ENCODE measurements at places on chromosomes 7 and 10. TPM values are rescaled to one million over a fixed set of nuclear protein-coding genes. Genes with fewer than 3 reads are reported as not detected.

The SOSTDC1 gene
- total RNA-seq = not detected

The PNLIPRP1 gene
- total RNA-seq = not detected

The PKD1L1 gene
- total RNA-seq = 0.22 TPM

The TFPI2 gene
- 255 TPM for total RNA-seq

The SPACDR gene
- 0.86 TPM for total RNA-seq

The PNLIP gene
- total RNA-seq = not detected

The VGF gene
- 22.7 TPM for total RNA-seq

The PEX1 gene
- 5.2 TPM for total RNA-seq

The RBP4 gene
- 9.3 TPM for total RNA-seq

The SNCG gene
- 12.7 TPM for total RNA-seq

The RARRES2 gene
- not detected for total RNA-seq

The ENO4 gene
- total RNA-seq = 0.19 TPM

The SGCE gene
- total RNA-seq = 50.4 TPM

The INPP5A gene
- 17.3 TPM for total RNA-seq

The SLC39A12 gene
- not detected for total RNA-seq

The PDE6C gene
- not detected for total RNA-seq

The ZNF518A gene
- 7.5 TPM for total RNA-seq

The MCM10 gene
- 22.9 TPM for total RNA-seq

The PPP2R2D gene
- 26.3 TPM for total RNA-seq

The TRIM56 gene
- total RNA-seq = 9.9 TPM

The TMEM196 gene
- total RNA-seq = not detected

The TAS2R40 gene
- not detected for total RNA-seq

The CALML3 gene
- total RNA-seq = not detected

The PIK3CG gene
- not detected for total RNA-seq

The TMEM209 gene
- total RNA-seq = 18.3 TPM

The CDK14 gene
- 0.12 TPM for total RNA-seq

The MRPS16 gene
- 187 TPM for total RNA-seq

The CHST3 gene
- 36.1 TPM for total RNA-seq

The RELN gene
- total RNA-seq = 0.03 TPM

The POP7 gene
- 93.9 TPM for total RNA-seq

The PON3 gene
- total RNA-seq = 28.2 TPM

The NXPH1 gene
- not detected for total RNA-seq

The CYP3A7 gene
- total RNA-seq = not detected
